Stimulated activated CD4-positive, alpha-beta T cell treated with anti-CD3 and anti-CD28 coated beads, Interleukin-12 subunit alpha, Interleukin-12 subunit beta, amount 100 ng/mL, for 24 hours (primary cell): ENCODE measurements at places on chromosomes 16 and 17.

- no peak for DNase-seq
Measured at GRCh38 chr17:79902146-79902791, 63.0 kb upstream of the CBX4 start.

DNA sequence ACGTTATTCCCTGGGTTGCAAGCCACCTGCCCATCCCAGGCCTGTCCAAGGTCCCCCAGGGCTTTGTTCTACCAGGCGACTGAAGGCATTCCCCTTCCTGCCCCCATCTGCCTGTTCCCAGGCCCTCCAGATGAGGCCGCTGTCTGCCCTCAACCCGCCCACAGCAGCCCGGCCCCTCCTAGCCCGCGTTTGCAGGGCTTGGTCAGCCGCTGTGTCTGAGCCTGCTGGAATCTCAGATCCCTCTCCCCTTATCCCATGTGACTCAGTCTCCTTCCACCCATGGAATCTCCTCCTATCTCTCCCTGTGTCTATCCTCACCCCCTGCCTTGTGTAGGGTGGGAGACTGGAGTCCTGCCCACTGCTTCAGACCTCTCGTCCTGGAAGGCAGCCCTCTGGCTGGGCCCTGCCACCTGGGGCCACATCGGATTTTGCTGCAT is 186.0 kb upstream of the TNRC6C start:
- DNase-seq, result peak; percentile 45

- DNase-seq, result no peak
Measured at GRCh38 chr17:47622180-47622549, 27.6 kb upstream of the KPNB1 start.

DNA sequence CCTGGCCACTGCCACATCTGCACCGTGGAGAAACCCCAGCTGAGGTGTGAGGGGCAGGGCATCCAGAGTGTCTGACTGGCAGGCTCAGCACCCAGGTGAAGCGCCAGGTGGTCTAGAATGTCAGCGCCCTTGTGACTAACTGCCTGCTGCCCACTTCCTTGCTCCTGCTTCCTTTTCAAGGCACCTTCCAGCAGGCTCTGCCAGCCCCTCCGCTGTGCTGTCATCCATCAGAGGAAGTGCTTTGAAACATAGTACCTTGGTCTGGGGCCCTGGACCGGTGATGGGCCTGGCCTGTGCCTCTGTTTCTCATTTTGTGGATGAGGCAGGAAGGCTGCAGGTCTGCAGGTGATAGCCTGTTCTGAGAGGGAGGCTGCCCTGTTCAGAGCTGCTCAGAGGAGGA is 5.5 kb downstream of the SPNS2 start:
- DNase-seq, result no peak

DNA sequence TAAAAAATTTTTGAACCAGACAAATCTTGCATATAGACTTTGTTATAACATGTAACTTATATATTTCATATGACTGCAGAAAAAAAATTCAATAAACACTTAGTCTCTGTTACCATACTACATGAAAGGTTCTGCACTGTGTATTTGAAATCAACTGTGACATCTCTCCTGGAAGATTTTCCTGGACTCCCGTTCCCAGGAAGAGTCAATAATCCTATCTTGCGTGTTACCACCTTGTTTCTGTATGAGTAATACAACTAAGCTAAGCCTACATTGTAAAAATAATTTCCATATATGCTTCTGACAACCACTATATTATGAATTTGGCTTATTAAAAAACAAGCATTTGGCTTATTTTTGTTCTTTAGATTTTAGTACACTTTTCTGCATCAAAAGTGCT is 665.6 kb upstream of the SOX9 start:
- no peak for DNase-seq

GRCh38 chr17:83193336-83194185 is 114.2 kb downstream of the METRNL start:
- no peak for DNase-seq

- DNase-seq, result no peak
Measured at GRCh38 chr17:33989361-33990148, 265.5 kb upstream of the CCL2 start.

DNA sequence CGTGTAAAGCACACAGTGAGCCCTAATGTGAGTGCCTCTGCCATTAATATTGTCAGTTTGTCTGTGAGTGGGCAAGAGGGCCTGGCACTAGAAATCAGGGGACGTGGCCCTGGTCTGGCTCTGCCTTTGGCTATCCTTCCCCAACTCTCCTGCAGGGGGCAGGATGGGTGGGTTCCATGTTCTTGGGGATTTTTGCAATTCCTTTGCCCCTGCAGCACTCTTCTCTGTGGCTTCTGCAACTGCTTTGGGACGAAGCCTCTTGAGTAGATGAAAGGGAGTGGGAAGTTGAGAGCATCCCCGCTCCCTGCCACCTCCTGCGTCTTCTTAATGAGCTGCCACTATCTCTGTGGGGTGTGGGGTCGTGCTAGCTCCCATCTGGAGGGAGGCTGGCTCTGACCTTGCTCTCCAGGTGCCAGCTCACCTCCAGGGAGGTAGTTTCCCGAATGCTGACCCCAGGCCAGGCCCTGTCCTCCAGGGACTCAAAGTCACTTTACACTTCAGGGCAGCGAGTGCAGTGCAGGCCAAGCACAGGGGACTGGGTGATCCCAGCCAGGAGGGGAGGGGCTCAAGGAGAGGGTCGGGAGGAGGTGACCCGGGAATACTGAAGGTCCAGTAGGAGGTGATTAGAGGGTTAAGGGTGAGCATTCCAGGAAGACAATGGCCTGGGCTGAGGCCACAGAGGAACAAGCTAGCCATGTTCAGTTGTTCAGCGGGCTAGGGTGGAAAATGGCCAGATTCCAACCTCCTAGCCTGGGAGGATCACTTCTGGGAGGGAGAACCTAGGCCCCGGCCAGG is 121.0 kb upstream of the NLRP1 start:
- DNase-seq, result peak; percentile 15

- no peak for DNase-seq
Measured at GRCh38 chr17:50452630-50453300, 15.9 kb downstream of the CHAD start.

DNA sequence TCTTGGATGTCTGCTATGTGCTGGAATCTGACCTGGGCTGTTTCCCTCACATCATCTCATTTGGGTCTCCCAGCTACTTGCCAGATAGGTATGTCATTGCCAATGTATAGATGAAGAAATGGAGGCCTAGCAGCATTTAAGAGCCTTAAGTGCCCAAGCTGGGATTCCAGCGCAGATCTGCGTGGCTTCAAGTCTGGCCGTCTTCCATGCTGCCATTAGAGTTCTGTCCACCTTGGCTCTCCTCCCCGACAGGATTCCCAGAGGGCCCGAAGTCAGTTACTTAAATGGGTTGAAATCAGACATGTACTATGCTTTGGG is 33.0 kb upstream of the CCR7 start:
- no peak for DNase-seq

DNA sequence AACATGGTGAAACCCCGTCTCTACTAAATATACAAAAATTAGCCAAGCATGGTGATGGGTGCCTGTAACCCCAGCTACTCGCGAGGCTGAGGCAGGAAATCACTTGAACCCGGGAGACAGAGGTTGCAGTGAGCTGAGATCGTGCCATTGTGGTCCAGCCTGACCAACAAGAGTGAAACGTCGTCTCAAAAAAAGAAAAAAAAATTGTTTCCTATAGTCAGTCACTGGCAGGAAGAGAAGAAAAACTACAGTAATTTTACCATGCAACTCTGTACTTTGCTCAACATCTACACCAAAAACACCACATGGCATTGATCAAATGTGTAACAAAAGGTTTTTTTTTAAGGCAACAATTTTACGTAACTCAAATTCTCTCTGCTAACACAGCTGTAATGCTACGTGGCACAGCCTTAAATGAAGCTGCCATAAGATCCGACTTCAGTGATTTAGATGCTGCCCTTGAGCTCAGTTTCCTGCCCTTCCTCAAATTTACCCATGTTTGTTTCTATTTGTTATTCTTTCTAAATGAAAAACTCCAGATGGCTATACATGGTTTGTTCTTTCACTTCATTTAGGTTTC is 40.2 kb downstream of the CNOT1 start:
- no peak for DNase-seq

- no peak for DNase-seq
Measured at GRCh38 chr16:22109258-22109898, 17.0 kb downstream of the VWA3A start.

DNA sequence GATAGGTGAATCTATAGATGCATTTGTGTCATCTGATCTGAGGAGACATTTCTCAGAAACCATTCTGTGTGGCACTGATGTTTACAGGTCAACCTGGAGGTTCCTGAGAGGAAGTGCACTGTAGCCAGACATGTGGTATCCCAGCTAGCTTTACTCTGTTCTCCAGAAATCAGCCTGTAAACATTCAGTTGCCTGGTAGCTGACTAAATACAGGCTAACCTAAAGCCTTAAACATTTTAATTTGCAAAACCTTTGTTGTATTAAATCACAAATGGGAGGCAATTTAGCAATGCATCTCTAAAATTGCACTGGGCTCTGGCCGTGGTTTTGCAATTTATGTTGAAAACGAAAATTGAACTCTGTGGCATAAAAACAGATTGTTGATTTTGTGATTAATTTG is 207.6 kb downstream of the FTO start:
- DNase-seq, result no peak

- no peak for DNase-seq
Measured at GRCh38 chr16:11609474-11610120, 22.9 kb upstream of the LITAF start.

DNA sequence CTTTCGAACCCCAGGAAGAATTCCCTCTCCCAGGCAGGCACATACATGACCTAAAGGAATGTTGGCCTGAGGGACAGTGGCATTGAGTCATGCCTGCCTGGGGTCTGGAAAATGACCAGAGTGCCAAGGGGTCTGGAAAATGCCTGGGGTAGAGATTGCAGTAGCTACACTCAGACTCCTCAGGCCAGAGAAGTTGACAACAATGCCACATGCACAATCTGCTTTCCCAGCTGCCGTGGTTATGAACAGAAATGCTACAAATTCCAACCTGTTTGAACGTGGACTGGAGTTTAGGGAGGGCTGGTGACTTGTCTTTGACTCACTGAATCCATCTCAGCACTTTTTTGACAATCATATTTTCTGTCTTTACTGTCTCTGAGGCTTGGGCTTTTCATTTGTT is 250.0 kb downstream of the ABCC12 start:
- DNase-seq, result no peak

DNA sequence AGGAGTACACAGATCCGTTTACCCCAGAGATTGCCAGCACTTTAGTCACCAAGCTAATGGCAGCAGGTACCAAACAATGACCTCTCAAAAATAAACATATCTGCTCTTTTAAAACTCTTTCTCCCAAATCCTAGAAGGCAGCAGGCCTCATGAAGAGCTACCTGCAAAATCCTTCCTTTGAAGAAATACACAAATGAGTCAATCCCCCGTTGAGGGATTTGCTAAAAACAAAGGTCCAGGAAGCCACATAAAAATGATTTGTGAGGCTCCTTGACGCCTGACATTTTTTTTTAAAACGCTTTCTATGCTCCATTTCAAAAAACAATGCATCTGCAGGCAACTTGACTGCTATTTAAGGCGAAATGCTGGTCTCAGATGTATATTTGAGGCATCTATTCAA is 58.2 kb downstream of the NACA2 start:
- DNase-seq, result no peak

- peak; percentile 12 for DNase-seq
Measured at GRCh38 chr17:73232587-73233373, 28.9 kb downstream of the CPSF4L start.

DNA sequence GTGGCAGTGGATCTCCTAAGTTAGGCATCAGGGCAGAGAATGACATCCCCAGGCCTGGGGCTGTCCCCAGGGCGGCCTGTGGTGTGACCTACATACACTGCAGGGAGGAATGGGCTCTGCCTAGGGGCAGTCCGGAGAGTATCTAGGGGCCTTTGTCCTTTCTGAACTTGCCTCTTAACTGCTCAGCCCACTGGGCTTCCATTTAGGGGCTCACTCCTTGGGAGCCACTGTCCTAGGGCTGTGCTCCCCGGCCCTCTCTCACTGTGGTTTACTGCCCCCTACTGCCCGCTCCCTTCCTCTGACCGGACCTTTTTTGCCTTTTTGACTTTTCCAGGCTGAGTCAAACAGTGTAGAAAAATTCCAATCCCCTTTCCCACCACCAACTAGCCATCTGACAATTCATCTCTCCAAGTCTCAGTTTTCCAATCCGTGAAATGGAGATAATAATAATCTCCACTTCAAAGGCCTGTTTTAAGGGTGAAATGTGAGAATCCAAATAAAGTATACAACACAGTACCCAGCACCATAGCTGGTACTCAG is 66.8 kb downstream of the DNAH3 start:
- peak; percentile 9 for DNase-seq

GRCh38 chr16:63447121-63447520 is 1410.9 kb upstream of the CDH8 start:
- DNase-seq, result no peak

GRCh38 chr17:36691606-36692005 is 90.2 kb downstream of the MRM1 start:
- DNase-seq, result no peak

- DNase-seq, result no peak
Measured at GRCh38 chr17:52758481-52758880, 600.0 kb upstream of the CA10 start.

- DNase-seq, result no peak
Measured at GRCh38 chr17:37146086-37147064, 197.6 kb downstream of the AATF start.

GRCh38 chr17:48294806-48295361 is 135.1 kb downstream of the SKAP1 start:
- DNase-seq, result no peak

DNA sequence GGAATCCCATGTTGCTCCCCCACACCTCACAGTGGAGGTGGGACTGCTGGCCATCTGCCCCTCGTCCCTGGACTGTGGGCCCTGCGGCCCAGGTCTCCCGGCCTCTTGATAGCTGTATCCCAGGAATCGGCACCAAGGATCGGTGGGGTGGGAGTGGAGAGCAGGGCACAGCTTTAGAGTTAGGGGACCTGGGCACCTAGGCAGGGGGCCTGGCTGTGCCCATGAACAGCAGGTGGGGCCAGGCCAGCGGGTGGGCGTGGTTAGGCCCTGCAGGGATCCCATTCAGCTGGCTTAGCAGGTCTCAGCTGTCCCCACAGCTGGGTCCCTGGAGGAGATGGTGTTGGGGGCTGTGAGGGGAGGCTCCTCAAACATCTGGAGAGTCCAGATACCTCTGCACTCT is 49.2 kb downstream of the SREBF1 start:
- DNase-seq, result no peak

DNA sequence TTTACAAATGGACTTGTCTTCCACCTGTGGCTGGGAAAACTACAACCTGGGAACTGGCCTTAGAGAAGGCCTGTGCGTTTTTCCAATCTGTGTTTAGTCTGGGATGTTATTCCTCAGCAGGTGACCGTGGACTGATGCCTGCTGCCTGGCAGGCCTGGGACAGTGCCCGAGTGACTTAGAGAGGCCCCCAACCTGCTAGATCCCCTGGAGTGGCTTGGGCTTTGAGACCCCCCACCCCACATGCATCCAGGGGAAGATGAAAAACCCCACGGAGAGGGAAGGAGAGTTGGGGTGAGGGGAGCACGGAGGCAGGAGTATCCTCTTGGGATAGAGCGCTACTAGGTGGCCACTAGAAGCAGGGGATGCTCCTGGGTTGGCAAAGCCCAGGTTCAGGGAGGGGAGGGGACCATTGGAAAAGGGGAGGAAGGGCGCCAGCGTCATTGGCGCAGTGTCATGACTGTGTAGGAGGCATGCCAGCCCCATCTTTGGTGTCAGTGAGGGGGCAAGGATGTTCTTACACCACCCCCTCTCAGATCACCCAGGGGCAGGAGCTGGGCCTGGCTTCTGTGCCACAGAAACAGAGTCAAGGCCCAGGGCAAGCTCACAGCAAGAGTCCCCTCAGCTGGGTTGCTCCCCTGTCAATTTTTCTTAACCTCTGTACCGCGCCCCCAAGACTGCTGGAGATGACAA is 54.1 kb downstream of the MEAK7 start:
- no peak for DNase-seq

- no peak for DNase-seq
Measured at GRCh38 chr17:8924595-8924994, 40.9 kb downstream of the PIK3R5 start.
